ENCODE measurements at places on chromosomes 2 and 18. TPM values are rescaled to one million over a fixed set of nuclear protein-coding genes. Genes with fewer than 3 reads are reported as not detected.

TLX2 gene
- not detected for total RNA-seq

TRIM43B gene
- not detected for total RNA-seq

EHBP1 gene
- total RNA-seq, result 17.4 TPM

LAMA1 gene
- total RNA-seq, result 0.25 TPM

SLC19A3 gene
- not detected for total RNA-seq

ATP6V1C2 gene
- total RNA-seq, result not detected

CAPN10 gene
- 23.1 TPM for total RNA-seq

UGT1A10 gene
- not detected for total RNA-seq

WDR43 gene
- total RNA-seq, result 49.2 TPM

CDK5R2 gene
- not detected for total RNA-seq

NR4A2 gene
- total RNA-seq, result 0.54 TPM

SPATA3 gene
- total RNA-seq, result not detected

IWS1 gene
- total RNA-seq, result 32.7 TPM

GALR1 gene
- total RNA-seq, result not detected

CACNB4 gene
- total RNA-seq, result not detected

TCF7L1 gene
- total RNA-seq, result 2.7 TPM

CTNNA2 gene
- not detected for total RNA-seq

C2orf72 gene
- total RNA-seq, result not detected

ALPI gene
- not detected for total RNA-seq

APCDD1 gene
- total RNA-seq, result not detected

CYP26B1 gene
- 19.7 TPM for total RNA-seq

RESP18 gene
- not detected for total RNA-seq

PAIP2B gene
- 0.27 TPM for total RNA-seq

SMCHD1 gene
- total RNA-seq, result 23.2 TPM

C1D gene
- 23.1 TPM for total RNA-seq

UGT1A3 gene
- not detected for total RNA-seq

AKAIN1 gene
- total RNA-seq, result not detected

IL37 gene
- total RNA-seq, result not detected

MOCOS gene
- 5.3 TPM for total RNA-seq

SERPINB3 gene
- total RNA-seq, result not detected

ARHGEF33 gene
- 0.07 TPM for total RNA-seq

POMC gene
- 6.3 TPM for total RNA-seq

ZAP70 gene
- total RNA-seq, result 0.53 TPM

C1GALT1C1L gene
- total RNA-seq, result not detected

FAM237A gene
- not detected for total RNA-seq

NAT8 gene
- not detected for total RNA-seq

MTHFD2 gene
- total RNA-seq, result 61.6 TPM

Data from mammary microvascular endothelial cell (primary cell).